ENCODE measurements at places on chromosomes 1 and 21.

GRCh38 chr1:99218572-99218971, 45.7 kb upstream of the PLPPR4 start:
- DNase-seq = no peak

- DNase-seq = no peak
These were observed 165.4 kb upstream of the ADAMTS5 start for GRCh38 chr21:27132266-27132665.

DNA sequence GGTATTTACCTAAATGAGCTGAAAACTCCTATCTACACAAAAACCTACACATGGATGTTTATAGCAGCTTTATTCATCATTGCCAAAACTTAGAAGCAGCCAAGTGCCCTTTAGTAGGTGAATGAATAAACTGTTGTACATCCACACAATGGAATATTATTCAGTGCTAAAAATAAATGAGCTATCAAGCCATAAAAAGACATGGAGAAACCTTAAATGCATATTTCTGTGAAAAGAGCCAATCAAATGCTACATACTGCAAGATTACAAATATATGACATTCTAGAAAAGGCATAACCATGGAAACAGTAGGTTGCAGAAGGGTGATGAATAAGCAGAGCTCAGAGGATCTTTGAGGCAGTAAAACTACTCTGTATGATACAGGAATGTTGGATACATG, 23.3 kb downstream of the ABCB10 start:
- DNase-seq = no peak

DNA sequence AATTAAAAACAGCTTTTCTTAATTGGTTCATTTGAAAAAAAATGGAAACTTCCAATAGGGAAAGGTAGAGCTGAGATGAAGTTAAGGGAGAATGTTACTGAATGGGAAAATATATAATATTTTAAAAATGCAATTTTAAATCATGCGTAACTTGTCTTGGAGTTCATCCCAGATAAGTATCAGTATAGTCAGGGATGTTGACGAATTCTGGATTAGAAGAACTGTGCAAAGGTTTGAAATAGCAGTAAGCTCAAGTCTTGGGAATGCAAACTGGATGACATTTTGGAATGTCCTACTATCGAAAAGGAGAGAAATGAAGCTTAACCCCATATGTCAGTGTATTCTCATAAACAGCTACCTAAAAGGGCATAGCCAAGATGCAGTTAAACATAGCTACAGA, 4.0 kb upstream of the ST6GALNAC3 start:
- no peak for DNase-seq

DNA sequence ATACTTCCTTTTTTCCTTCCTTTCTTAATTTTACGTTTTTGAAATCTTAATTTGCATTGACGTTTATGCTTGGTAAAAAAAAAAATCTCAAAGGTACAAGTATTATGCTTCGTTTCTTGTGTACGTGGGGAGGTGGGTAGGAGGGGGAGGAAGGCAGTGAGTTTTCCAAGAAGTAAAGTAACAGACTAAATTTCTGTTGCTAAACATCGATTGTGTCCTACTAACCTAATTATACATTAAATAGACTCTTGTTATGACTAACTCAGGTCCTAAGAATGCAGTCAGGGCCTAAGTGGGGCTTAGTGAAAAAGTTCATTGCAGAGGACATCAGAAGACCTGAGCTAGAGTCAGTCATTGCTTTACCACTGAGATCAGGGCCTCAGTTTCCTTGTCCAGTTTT, 17.5 kb downstream of the NEK7 start:
- no peak for DNase-seq

DNA sequence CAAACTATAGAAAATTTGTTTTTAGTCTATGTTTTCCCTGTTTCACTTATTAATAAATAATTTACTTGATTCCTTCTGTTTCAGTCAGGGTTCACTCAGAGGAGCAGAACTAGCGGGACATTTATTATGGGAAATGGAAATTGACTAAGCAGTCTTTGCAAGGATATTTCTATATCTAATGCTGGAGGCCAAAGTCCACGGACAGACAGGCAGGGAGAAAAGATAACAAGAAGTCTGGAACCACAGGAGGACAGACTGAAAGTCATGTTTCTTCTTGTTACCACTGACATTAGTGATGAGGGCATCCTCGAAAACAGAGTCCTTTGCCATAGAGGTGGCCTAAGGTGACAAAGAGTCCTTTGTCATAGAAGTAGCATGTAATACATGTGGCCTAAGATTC, 744.5 kb upstream of the TMPRSS15 start:
- no peak for DNase-seq

DNA sequence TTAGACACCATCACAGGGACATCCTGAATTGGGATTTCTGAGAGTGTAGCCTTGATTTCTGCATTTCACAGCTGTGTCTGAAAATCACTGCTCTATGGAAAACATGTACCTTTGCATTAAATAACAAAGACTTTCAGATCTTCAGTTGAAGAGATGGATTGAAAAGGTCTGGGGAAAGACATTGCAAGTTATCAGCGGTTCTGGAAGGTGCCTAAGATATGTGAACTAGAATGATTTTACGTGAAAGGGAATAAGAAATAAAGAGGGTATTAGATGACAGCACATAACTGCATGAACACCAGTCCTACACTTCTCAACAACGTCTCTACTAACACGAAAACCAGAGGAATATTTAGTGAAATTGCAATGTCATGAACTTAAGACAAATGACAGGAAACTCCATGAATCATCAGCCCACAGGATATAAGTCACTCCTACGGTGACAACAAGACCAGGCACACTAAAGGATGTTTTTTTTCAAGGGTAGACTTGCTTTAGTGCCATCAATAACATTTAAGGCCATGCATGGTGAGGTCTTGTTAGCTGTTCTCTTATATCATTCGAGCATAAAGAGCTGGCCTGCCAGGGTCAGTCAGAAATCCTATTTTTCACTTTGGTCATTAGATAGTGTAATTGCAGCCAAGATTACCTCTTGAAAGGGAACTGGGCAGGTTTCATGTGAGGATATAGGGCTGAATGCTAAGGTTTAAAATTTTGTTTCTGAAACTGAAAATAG, 283.1 kb downstream of the GRIK1 start:
- no peak for DNase-seq

DNA sequence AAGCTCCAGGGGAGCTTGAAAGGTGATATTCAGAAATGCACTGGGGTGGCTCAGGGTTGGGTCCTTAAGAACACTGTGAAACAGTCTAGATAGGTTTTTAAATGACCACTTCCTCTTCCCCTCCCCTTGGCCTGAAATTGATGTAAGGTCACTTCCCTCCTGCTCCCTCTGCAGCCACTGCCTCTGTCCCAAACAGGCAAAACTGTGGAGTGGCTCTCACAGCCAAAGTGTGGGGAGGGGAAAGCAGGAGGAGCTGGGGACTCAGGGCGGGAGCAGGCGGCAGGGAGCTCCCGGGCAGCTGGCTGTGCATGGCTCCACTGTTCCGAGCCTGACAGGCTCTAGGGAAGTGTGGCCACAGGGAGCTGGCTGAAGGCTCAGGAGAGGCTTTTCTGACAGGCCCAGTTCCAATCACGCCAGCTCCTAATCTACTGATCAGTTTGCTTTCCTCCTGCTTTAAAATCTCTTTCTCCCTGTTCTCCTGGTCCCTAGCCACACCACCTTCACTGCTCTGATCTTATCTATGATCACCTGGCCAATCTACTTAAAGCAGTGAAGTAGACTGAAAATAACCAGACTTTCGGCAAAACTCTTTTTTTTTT, 5.1 kb upstream of the CSRP1 start:
- peak; percentile 74 for DNase-seq
